Stimulated activated CD4-positive, alpha-beta T cell treated with anti-CD3 and anti-CD28 coated beads, Interleukin-1b, Interleukin-23, amount 100 ng/mL, for 4 hours (primary cell): ENCODE measurements at places on chromosomes 16 and 17.

DNA sequence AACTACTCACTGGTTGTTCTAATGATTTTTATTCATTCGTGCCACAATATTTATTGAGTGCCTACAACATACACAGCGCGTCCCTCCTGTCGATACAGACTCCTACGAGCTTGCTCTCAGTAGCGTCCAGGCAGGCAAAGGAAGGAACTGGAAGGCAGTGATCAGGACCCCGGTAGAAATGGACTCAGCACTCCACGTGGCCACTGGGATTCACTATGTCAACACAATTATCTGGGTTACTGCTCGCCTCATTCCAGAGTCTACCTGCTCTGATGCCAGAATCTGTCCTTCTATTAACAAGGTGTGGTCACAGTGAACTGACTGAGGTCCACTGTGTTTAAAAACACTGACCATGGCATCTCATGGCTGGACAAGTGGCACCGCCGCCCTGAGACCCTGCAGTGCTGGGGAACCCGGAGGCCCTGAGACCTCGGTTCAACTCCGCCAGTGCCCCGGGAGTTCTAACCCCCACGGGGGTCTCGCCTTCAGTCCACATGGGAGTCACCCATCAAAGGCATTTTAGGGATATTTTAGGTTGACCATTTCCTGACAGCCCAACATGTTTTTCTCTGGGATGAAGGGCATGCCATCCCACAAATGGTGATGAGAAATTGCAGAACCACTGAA lies 71.4 kb downstream of the ZFHX3 start:
- DNase-seq = no peak

GRCh38 chr17:47949197-47949759 lies 7.9 kb downstream of the PNPO start:
- DNase-seq = peak; percentile 70

DNA sequence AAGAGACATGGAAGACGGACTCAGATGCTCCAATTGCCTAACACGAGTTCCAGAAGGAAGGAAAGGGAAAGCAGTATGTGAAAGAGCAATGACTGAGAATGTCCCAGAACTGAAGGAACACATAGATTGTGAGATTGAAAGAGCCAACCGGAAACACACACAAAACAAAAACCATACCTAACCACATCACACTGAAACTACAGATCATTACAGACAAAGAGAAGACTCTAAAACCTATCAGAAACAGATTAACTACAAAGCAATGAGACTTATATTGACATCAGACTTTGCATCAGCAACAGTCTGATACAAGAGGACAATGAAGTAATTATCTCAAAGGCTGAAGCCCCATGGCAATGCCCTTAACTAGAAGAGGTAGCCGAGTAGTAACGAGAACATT lies 45.6 kb upstream of the CLEC18B start:
- no peak for DNase-seq

GRCh38 chr17:18856570-18856915 lies 1.4 kb upstream of the PRPSAP2 start:
- DNase-seq = no peak

DNA sequence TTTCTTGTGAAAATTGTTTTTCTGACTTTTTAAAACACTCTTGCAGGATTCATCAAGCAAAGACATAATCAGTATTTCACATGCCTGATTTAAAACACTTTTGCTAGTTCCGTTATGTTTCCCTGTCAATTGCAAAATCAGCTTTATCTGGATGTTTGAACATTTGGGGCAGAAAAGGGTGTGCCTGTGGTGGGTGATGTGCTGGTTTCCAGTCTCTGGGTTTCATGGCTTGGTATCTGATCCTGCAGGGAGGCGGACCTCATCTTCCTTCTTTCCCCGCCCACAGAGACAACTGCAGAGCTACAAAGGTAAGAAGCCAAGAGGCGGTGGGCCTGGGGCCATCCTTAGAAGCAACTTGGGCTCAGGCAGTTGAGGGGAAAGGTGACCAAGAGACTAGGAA lies 41.8 kb downstream of the NLRC5 start:
- DNase-seq = no peak
